C1 segment of cervical spinal cord (tissue), 14 donors: ENCODE measurements at places on chromosomes 7 and 10.

GRCh38 chr7:36400036-36400435 is 10.4 kb downstream of the ANLN start:
- no peak for DNase-seq

DNA sequence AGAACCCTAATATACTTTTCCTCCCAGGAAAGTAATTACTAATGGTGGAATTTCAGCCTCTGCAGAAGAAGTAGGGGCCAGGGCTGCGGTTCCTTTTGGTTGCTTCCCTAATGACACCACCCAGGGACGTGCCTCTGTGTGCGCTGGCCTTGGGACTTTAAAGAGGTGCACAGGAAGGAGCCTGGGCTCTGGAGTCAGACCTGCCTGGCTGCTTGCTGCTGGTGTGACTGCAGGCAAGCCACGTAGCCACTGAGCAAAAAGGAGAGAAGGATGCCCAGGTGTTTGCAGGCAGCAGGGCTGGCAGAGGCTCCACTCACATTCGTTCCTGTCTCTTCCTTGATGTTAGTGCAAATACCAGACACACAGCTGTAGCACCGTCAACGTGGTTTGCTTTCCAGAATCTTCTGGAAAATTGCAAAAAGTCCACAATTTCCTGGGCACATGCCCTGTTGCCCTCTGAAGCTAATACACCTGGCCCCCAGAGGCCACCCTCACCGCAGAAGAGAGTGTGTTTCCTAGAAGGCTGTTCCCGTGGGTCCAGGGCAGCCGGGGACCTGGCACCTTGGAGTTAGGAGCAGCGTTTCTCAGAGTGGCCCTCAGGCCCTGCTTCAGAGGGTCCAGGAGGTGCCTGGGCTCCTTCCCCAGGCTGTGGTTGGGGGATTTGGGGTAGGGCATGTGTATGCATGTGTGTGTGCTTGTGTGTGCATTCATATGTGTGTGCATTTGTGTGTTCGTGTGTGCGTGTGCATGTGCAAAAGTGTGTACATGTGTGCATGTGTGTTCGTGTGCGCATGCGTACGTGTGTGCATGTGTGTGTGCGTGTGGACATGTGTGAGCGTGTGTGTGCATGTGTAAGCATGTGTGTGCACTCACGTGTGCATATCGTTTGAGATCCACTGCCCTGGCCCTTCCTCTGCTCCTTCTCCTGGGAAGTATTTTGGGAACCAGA is 12.8 kb upstream of the PRKAG2 start:
- no peak for DNase-seq

DNA sequence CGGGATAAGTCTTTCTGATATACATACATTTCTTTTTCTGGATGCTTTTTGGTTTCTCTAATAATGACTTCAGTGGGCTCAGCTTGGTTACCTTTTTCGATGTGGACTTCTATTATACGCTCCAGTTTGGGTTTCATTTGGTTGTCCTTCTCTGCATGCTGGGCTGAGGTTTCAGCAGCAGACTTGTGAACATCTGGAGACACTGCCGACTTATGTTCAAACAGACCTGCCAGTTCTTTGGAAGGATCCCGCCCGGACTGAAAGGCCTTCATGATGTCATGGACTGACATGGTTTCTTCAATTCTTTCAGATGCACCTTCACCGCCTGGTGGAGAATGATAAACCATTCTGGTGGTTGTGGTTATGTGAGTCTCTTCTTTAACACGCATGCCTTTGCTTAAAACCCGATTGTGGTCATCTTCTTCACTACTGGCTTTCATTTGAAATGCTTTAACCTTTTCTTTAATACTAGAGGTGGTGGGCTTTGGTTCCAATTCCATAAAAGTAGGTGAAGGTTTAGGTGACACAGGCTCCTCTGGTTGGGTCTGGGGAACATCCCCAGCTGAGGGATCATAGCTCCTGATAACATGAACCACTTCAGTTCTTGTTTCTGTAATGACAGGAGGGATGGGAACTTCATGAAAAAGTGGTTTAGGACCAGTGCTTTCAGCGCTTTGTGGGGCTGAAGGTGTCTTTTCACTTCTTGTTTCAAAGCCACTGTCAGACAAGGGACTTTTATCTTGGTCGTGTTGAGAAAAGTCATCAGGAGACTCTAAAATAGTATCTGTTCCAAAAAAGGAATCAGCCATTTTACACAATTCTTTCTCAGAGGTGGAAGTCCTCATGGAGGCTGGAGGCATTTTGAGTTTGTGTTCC is 167.7 kb upstream of the CCDC6 start:
- DNase-seq, result no peak

DNA sequence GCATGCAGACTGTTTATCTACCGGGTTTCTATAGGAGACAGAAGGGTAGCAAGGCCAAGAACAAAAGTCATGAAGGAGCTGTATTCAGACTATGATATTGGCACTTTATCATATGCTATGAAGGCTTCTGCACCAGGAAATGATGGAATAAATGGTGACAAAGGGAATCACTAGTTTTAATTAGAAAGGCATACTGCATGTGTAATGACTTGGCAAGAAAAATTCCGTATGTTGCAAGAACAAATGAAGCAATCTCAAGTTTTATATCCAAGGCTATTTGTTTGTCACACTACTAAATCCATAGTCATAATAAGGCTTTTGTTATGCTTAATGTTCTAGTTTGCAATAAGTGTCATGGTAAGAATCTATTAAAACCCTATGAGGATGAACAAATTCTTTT is 230.9 kb downstream of the ZEB1 start:
- DNase-seq, result no peak

DNA sequence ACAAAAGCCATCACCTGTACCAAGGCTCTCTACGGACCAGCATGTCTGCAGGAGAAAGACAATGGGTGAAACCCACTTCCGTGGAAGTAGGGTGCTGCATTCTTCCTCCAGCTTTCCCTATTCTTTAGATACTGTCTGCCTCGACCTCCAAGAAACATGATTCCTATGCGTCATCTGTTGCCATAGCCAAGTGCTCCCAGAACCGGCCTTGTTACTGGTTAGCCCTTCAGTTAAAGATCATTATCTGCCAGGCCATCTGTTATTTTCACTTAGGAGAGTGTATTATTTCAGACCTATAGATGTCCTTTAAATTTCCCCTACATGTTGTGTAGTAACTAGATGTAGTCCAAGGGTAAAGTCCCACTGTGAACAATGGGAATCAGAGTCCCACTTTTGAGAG is 89.0 kb upstream of the KIAA1217 start:
- DNase-seq, result no peak

DNA sequence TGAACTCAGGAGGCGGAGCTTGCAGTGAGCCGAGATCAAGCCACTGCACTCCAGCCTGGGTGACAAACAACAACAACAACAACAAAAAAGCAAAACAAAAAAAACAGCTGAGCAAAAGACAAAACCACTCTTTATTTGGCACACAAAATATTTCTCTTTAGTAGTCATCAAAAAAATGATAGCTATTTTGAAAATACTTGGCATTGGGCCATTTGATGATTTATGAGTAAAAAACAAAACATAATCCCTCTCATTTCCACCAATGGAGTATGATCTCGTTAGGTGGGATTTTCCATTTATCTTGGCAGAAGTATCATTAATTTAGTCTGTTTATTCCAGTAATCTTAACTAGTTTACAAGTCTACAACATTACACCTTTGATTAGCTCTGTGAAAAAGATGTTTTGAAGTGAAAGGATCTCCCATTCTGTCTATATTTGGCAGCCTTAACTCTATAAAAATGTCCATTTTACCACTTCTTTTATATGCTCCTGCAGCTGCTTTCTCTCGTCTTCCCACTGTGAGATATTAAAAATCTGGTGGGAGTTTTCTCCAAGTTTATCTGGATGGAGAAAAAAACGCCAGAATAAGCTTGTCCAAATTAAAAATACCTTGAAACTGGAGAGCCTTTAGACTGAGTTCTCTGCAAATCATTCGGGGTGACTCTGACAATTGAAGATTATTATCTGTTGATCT is 58.8 kb upstream of the AGMO start:
- DNase-seq, result no peak

- no peak for DNase-seq
These were observed 19.9 kb upstream of the HSPB1 start for GRCh38 chr7:76282344-76283253.

GRCh38 chr10:32961895-32962369 is 3.9 kb upstream of the ITGB1 start:
- no peak for DNase-seq

DNA sequence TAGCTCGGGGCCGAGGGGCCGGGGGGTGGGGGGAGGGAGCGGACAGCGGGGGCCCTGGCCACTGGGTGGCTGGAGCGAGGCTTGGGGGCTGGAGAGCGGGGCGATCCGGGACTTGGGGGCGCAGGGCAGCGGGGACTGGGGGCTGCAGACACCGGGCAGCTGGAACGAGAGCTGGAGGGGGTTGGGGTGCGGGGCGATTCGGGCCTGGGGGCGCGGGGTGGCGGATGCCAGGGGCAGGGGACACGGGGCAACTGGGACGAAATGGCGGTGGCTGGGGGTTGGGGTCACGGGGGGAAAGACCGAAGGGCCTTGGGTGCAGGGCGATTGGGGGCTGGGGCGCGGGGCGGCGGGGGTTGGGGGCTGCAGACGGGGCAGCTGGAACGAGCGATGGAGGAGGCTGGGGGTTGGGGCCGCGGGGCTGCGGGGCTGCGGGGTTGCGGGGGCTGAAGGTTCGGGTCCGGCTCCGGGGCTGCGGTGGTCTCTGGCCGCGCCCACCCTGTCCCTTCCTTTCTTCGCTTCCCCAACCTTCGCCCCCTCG is 590 bp downstream of the COL26A1 start:
- no peak for DNase-seq

- no peak for DNase-seq
These were observed 101.5 kb upstream of the TMEM72 start for GRCh38 chr10:44809647-44810046.

DNA sequence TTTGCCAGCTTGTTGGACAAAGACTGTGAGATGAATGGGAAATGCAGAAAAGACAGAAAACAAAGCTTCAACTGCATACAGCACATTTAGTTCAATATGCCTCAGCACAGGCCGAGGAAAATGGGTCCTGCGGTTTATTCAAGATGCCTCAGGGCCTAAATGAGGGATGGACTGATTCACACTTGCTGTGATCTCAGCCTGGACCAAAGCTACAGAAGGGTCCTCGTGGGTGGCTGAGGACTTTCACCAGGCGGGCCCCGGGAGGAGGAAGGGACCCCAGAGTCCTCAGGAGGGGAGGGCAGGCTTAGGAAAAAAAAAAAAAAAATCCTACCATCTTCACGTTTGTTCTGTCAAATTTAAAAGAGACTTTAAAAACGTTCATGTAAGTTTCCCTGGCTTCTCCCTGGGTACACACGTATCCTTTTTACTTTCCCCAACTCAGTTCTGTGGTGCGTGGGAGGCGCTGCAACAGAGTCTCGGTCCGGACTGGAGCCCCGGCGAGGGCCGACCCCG is 624 bp upstream of the ZNF783 start:
- DNase-seq, result peak; percentile 55

GRCh38 chr7:81584667-81585066 is 185.2 kb downstream of the HGF start:
- no peak for DNase-seq

DNA sequence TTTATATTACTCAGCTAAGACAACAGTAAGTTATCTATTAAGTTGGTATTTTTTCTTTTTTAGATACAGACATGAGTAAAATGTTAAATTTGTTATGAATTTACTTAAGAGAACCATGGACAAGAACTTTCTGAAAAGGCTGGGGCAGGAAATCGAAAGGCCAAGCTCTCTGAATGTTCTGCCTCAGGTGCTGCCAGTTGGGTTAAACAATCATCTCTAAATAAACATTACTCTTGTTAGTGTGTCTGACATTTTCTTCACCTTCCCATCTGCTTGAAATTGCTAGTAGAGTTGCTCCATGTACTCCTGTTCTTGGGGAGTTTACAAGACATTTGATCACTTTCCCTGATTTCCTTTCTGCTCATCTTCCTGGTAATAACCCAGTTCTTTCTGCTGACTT is 87.5 kb downstream of the ANKRD7 start:
- no peak for DNase-seq

DNA sequence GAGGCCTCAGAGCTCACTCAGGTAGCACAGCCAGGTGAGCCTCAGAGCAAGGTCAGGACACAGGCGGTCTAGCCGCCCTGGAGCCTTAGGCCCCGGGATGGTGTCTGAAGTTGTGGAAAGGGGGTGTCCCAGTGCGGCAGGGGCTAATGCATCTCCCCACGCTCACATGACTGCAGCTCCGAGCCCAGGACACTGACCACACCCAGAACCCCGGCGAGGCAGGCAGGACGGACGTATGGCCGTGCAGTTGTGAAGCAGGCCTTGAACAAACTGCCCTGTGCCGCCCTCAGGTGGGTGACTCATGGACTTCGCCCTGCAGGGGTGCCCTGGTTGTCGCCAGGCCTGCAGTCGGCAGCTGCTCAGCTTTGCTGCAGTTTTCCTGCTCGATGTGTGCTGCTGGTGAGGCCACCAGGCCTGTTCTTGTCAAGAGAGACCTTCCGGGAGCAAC is 5.0 kb upstream of the PRKAR1B start:
- DNase-seq, result no peak

- no peak for DNase-seq
These were observed 986.6 kb downstream of the CNTNAP2 start for GRCh38 chr7:147103224-147103623.

DNA sequence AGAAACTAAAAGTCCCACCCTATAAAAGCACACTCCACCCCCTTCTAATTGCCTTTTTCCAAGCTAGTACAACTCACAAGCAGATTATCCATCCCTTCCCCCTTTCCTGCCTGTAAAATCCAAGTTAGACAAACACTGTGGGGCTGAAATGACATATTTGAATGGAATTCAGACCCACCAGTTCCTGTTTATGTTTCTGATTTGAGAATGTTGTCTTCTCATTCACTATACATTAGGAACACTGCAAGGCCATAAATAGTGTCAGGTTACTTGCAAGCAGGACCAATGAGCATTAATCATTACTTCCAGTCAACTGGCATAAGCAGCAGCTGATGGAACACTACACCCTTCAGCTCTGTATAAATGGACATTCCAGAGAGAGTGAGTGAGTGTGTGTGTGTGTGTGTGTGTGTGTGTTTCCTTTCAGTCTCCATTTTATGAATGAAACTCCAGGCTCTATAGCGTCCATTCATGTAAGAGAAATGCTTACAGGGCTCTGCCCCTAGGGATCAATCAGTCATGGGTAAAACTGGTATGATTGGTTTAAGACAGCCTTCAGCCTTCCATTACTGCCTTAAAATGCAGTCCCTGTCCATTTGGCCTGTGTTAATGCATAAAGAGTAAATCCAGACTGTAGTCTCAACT is 69.3 kb downstream of the ETV1 start:
- no peak for DNase-seq

DNA sequence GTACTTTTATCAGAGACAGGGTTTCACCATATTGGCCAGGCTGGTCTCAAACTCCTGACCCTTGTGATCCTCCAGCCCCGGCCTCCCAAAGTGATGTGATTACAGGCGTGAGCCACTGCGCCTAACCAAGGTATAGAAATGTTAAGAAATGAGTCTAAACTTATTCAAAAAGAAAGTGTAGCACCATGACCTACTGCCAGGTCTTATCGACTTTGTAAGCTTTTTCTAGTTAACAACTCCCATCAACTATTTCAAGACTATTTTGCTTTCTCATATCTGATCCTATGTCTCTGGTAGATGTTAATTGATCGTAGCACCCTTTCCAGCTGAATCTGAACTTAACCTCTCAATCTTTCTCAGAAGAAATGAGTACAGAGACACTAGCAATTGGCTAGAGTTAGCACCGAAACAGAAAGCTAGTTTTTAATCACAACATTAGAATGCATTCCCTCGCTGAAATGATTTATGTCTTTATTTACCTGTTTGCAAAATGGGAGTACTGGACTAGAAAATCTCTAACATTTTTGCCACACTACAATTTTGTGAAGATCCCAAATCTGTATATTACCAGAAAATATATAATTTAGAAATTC is 114.0 kb upstream of the HGF start:
- no peak for DNase-seq
